Karpas-422 (cell line): ENCODE measurements at places on chromosomes 2 and 18. TPM values are rescaled to one million over a fixed set of nuclear protein-coding genes. Genes with fewer than 3 reads are reported as not detected.

DNA sequence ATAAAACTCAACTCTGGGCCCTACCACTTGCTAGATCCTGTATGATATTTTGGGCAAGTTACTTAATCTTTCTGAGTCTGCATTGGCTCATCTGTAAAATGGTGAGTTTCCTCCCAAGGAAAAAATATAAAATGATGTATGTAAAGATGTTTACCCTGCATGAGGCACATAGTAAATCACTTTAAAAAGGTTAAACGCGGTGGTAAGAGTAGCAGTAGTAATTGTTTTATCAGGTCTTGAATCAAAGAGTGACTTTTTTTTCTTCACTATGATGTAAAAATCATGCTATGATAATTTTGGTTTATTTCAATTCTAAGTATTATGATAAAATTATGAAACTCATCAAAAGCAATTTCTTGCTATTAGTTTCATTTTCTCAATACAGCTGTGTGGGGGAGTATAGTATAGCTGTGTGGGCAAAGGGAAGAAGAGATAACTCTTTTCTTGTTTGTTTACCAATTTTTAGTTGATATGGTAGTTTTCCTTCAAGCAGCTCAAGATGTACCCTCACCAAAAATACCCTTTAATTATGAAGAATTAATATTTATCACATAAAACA lies 10.7 kb downstream of the ARHGAP15 start:
- no peaks in the 10 kb centered on the region for H3K27me3 ChIP-seq
- peak overlapping the region; percentile 94 for H3K27ac ChIP-seq
- peaks cover 74% of the 10 kb centered on the region for H3K4me1 ChIP-seq
- no peak for DNase-seq
- no peaks in the 10 kb centered on the region for H3K36me3 ChIP-seq

GRCh38 chr2:104734937-104735586 lies 118.9 kb upstream of the POU3F3 start:
- no peak overlapping the region for H3K4me3 ChIP-seq
- no peaks in the 10 kb centered on the region for H3K27me3 ChIP-seq
- H3K36me3 ChIP-seq: no peaks in the 10 kb centered on the region

Gene BBS5
- total RNA-seq: 2.0 and 4.2 TPM in 2 replicates

Gene CHCHD5
- total RNA-seq: 30.0 and 37.4 TPM in 2 replicates

DNA sequence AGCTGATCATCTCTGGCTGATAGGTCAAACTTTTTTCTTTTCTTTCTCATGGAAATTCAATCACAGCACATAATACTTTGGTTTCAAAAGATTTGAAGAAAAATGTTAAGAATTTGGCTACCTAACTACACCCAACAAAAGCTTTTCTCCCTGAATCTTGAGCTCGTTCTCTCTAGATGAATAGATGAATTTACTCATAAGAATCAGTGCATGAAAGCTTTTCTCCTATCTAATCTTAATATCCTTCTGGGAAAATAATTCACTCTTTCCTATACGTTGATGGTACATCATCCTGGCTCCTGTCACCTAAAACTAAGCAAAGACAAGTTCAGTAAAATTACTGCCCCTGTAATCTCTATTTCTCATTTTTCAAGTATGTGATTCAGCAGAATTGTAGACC lies 1479.1 kb downstream of the DPP10 start:
- no peak overlapping the region for H3K4me3 ChIP-seq
- no peaks in the 10 kb centered on the region for H3K4me1 ChIP-seq
- no peak for DNase-seq
- H3K27ac ChIP-seq: no peak overlapping the region
- H3K36me3 ChIP-seq: no peaks in the 10 kb centered on the region

Gene CFAP65
- 0.11 TPM in 1 of 2 replicates, not detected in the other for total RNA-seq

GRCh38 chr18:56107821-56108477 lies 520.0 kb upstream of the TCF4 start:
- no peak overlapping the region for H3K4me3 ChIP-seq
- no peak overlapping the region for H3K27ac ChIP-seq
- no peaks in the 10 kb centered on the region for H3K4me1 ChIP-seq
- no peaks in the 10 kb centered on the region for H3K36me3 ChIP-seq
- DNase-seq: no peak

Gene SLC14A1
- 1.1 TPM in 1 of 2 replicates, not detected in the other for total RNA-seq

- H3K4me1 ChIP-seq: no peaks in the 10 kb centered on the region
- no peaks in the 10 kb centered on the region for H3K36me3 ChIP-seq
- no peak for DNase-seq
Observed at GRCh38 chr2:148603562-148603920, 41.0 kb upstream of the EPC2 start.

DNA sequence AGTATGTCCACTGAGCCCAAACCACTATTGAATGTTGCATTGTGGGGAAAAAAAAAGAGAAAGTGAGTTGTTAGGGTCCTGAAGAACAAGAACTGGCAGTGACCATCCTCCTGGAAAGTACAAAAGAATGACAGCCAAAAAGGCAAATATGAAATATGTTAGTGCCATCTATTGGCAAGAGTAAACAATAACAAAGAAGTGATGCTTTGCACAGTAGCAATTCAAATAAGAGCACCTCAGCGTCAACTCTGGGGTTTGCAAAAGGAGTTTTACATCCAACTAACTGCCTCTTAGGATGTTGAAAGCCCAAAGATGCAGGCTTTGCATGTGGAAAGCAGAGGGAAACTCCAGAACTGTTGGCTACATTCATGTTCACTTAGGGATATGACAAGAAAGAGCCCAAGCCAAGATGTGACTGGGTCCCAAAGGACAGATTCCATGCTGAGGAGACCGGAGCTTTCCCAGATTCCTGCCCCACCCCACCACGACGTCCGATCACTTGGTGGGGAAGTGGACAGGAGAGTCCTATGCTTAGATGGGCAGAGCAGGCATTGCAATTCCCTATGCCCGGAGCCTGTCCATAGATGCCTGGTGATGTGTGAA lies 15.6 kb downstream of the TRABD2A start:
- no peaks in the 10 kb centered on the region for H3K36me3 ChIP-seq
- no peaks in the 10 kb centered on the region for H3K27me3 ChIP-seq
- no peak overlapping the region for H3K27ac ChIP-seq
- peak; percentile 64 for DNase-seq

DNA sequence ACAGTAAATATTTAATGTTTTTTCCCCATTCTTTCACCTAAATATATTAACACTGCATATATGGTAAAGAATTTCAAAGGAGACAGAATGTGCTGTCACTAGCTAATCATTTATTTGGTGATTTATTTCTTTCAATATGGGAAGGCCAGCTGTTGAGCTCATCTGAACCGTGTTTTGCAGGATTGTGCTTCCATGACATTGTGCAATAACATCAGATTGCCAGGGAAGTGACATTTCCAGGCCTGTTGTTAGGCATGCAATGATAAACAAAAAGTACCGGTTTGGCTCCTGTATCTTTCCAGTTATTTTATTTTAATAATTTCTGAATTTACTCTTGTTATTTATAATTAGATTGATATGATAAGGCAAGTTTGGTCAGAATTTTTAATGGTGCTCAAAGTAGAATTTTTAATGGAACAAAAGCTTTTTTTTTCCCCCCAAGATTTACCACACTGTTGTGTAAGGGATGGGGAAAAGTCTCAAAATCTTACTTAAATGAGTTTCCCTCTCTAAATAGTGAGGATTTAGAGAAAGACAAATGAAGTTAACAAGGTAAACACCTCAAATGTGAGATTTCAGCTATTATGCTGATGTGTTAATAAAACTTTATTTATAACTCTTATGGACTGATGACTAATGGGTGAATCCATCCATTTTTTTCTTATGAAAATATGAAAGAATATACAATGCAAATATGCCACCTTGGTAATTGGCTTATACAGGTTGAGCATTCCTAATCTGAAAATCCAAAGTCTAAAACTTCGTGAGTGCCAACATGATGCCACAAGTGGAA lies 52.7 kb downstream of the MALT1 start:
- no peaks in the 10 kb centered on the region for H3K4me1 ChIP-seq
- no peak overlapping the region for H3K27ac ChIP-seq
- no peak overlapping the region for H3K4me3 ChIP-seq
- no peaks in the 10 kb centered on the region for H3K27me3 ChIP-seq
- no peaks in the 10 kb centered on the region for H3K36me3 ChIP-seq

DNA sequence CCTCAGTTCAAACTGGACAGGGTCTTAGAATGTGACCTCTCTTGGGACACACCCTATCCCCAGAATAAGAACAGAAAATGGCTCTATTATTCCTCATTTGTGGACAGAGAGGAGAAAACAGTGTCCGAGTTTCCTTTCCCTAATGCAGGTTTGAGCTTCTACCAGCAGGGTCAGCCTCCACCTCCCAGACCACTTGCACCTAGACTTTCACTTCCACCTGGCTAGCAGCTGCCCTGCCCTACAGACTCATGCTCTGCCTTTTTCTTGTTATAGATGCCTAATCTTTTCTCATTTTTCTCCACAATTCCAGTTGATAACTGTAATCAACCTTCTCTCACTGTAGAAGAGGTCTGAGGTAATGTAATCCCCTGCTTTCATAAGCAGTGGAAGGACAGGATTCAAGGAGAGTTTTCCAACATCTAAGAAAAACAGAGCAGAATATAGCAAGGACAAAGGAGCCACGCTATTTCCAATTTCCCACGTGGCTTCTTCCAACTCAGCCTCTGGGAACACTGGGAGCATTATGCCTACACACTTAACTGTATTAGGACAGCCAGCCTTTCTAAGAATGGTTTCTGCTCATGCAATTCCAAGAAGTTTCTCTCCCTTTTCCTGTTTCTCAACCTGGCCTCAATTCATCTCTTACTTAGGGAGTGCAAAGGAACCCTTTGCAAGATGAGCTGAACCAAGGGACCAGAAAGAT lies 239.8 kb downstream of the BCL11A start:
- H3K36me3 ChIP-seq: no peaks in the 10 kb centered on the region
- DNase-seq: peak; percentile 59
- H3K4me3 ChIP-seq: no peak overlapping the region
- H3K27me3 ChIP-seq: no peaks in the 10 kb centered on the region
- peaks cover 85% of the 10 kb centered on the region for H3K4me1 ChIP-seq

GRCh38 chr2:15932394-15933183 lies 7.8 kb upstream of the MYCN start:
- no peaks in the 10 kb centered on the region for H3K27me3 ChIP-seq
- DNase-seq: no peak
- no peak overlapping the region for H3K4me3 ChIP-seq
- H3K4me1 ChIP-seq: no peaks in the 10 kb centered on the region
- H3K27ac ChIP-seq: no peak overlapping the region
- no peaks in the 10 kb centered on the region for H3K36me3 ChIP-seq
